ENCODE measurements at places on chromosomes 2 and 18.

- no peak for DNase-seq
Measured at GRCh38 chr2:202717598-202718310, 83.0 kb downstream of the FAM117B start.

DNA sequence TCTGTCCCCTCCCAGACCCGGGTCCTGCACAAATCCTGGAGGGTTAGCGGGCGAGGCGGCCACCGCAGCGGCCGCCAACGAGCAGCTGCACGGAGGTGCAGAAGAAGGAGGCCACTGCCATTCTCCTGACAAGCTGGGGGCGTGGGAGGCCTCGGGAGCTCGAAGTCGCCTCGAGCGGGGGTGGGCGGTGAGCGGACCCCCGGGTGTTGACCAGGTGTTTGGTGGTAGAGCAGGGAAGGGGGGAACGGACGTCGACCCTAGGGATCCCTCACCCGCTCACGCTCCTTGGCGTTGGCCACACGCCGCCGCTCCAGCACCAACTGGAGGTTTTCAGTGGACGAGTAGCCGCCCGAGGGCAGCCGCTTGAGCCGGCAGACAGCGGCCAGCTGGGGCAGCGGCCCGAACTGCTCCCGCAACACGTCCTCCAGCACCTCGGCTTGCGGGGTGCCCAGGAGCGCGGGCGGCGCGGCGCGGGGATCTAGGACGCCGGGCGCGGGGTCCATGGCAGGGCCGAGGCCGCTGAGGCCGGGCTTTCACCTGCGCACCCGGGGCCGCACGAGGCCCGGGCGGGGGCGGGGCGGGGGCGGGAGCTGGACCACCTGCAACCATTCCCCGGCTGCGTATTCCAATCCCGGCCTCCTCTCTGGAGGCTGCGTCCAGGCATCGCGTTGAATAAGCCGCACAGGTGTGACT is at the start of gene FIGLA:
TSS of gene FIGLA (minus strand) at position 508 of the 693 bp plus-strand sequence. CDS start at position 503, 5 bp downstream.
- DNase-seq = no peak

GRCh38 chr2:224042191-224042696 is 3.2 kb upstream of the SERPINE2 start:
- DNase-seq = no peak

- DNase-seq = no peak
Measured at GRCh38 chr18:49514577-49514976, 27.5 kb upstream of the C18orf32 start.

DNA sequence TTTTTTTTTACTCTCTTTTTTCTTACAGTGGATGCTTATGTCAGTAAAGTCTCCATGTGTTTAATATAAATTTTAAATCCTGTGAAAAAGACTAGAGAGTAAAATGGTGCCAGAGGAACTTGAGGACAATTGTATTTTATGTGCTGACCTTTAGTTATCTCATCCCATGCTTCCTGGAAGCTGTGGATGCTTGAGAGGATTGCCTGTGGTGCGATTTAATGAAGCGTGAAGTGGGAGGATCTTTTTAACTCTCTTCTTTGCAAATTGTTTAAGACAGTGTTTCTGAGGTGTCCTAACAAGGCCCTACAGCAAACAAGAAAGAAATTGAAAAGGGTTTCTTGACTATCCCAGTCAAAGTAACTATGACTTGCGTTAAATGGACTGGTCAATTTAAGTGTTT is 84.2 kb downstream of the DTNA start:
- no peak for DNase-seq

GRCh38 chr18:5380586-5380985 is 85.1 kb upstream of the ZBTB14 start:
- DNase-seq = no peak

All from stimulated activated CD4-positive, alpha-beta T cell treated with anti-CD3 and anti-CD28 coated beads, TNF-alpha, amount 100 ng/mL, for 48 hours (primary cell).